ENCODE measurements at places on chromosomes 2 and 18.

DNA sequence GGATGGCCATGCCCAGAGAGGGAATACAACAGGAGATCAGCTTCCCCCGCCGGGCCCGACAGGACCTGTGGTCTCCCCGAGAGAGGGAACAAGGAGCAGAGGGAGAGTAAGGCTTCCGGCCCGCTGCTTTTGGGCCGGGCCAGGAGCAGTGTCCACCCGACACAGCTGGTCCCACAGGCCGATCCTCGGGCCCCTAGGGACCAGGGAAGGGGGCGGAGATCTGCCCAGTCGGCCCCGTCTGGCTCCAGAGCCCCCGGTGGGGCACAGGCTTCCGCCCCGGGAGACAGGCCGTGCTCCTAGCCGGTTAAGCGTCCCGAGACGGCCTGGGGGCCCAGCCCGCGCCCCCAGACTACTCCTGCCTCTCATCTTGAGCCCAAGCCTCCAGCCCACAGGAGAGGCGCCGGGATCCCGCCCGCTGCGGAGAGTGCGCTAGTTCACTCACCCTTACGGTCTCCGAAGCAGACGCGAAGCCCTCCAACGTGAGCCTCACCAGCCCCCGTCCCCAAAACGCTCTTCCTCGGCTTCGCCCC lies at the start of gene MCFD2:
TSS of gene MCFD2 (minus strand) at position 526 of the 530 bp plus-strand sequence. CDS start 6,635 bp downstream, outside the sequence.
- DNase-seq = peak; percentile 19

GRCh38 chr18:46767217-46767616 lies 10.4 kb upstream of the ST8SIA5 start:
- DNase-seq = no peak

DNA sequence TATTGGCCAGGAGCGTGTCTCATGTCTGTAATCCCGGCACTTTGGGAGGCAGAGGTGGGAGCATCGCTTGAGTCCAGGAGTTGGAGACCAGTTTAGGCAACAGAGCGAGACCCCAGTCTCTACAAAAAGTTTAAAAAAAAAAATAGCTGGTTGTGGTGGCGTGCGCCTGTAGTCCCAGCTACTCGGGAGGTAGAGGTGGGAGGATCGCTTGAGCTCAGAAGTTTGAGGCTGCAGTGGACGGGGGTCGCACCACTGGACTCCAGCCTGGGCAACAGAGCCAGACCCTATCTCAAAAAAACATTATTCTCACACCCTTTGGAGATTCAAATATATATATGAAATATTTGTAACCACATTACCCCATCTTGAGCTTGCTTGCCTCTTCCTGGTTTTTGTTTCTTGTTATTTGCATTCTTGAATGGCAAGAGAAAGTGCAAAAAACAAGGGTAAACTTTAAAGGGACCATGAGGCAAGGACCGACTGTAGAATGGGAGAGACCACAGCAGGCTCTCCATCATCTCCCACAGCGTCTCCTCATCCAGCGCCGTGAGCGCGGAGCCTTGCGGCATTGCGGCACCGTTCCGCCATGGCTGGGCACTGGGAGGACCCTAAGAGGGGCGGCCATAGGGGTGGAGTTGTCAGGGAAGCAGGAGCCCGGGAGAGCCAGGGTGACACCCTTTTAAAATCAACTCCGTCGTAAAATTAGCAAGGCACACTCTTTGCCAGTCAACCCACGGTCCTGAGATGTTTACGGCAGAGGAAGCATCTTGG lies 1.4 kb downstream of the ELP2 start:
- no peak for DNase-seq

- peak; percentile 56 for DNase-seq
These were observed 993 bp downstream of the RBMS1 start for GRCh38 chr2:160492401-160493226.

DNA sequence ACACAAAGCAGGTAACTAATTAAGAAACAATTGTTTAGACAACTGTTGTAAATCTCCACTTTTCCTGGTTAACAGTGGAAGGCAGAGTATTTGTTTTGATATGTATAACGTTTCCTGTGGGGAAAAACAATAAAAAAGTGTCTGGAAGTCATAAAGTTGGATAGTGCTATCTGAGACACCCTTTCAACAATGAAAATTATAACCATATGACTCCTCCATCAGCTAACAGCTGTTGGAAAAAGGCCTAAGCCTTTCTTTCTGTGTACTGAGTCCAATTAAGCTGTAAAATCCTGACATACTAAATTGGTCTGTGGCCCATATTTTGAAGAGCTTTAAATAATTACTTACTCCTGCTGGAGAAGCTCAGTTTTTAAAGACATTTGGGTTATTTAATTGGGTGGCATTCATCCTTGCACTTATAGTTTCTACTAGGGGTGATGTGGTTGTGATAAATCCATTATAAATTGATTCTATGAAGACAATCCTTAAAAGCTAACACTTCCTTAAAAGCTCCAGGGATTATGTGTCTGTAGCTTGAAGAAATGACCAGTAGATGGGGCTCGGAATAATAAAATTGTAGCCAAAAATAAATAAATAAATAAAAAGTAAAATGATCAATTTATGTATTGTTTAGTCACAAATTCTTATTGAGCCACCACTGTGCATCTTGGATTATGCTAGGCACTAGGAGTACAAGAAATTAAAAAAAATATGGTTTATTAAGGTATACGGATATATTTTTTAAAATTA lies 698.1 kb upstream of the NXPH2 start:
- no peak for DNase-seq

Measured in activated T-cell treated with anti-CD3 and anti-CD28 coated beads for 4 hours (primary cell).